ENCODE measurements at places on chromosomes 2 and 18.

DNA sequence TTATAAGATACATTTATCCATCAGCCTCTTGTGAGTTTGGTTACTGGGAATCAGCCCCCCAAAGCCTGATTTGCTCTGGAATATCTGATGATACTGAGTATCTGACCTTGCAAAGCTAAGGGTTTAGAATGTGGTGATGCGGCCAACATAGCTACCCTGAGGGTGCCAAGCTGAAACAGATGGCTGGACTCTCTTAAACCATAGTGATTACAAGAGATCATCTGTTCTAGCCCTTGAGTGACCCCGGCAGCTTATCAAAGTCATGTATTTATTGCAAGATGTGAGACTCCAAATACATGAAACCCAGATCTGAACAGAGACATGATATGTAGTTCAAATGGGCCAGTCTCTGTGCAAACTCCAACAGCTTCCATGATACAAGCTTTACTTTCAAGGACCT, 78.2 kb upstream of the CABLES1 start:
- DNase-seq: no peak

- DNase-seq: no peak
Measured at GRCh38 chr2:96533292-96534073, 3.1 kb upstream of the ARID5A start.

DNA sequence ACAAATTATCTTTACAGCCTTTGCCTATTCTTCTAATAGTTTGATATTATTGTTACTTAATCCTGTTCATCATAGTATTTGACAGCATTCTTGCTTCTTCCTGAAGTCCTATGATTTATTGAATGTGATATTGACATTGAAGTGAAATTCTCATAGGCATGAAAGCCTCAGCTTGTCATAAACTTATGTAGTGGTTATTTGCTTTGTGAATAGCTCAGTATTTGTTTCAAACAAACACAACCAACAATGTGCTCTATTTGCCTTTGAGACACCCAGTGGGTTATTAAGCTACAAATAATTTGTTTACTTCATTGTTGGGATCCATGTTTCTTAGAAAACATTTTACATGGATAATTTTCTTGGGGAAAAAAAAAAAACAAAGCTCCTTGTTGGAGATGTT, 57.2 kb downstream of the TTC39C start:
- DNase-seq: no peak

- DNase-seq: peak; percentile 85
Measured at GRCh38 chr18:21599585-21600525, 649 bp downstream of the ESCO1 start.

- no peak for DNase-seq
Measured at GRCh38 chr2:19879120-19879519, 22.7 kb downstream of the TTC32 start.

- DNase-seq: no peak
Measured at GRCh38 chr18:24369426-24369825, 28.2 kb downstream of the OSBPL1A start.

- no peak for DNase-seq
Measured at GRCh38 chr2:28617502-28618184, 121.8 kb downstream of the PLB1 start.

DNA sequence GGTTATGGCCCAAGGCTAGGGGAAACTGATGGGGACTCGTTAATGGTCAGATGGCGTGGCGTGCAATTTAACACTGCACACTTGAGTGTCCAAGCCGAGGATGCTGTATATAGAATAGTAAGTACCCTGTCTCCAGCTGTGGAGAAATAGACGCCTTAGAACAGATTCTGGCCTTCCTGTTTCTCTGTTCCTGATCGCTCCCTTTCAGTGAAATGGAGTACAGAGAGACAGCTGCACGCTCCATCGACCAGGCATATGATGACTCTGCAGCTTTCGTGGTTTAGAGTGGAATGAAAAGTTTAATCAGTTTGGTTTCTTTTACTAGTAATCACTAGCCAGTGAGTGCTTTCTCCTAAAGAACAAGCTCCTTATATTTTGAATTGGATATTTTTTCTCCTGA, 213.4 kb downstream of the NEDD4L start:
- DNase-seq: no peak
